Lower lobe of right lung (tissue), 2 donors: ENCODE measurements at places on chromosomes 7 and 10.

DNA sequence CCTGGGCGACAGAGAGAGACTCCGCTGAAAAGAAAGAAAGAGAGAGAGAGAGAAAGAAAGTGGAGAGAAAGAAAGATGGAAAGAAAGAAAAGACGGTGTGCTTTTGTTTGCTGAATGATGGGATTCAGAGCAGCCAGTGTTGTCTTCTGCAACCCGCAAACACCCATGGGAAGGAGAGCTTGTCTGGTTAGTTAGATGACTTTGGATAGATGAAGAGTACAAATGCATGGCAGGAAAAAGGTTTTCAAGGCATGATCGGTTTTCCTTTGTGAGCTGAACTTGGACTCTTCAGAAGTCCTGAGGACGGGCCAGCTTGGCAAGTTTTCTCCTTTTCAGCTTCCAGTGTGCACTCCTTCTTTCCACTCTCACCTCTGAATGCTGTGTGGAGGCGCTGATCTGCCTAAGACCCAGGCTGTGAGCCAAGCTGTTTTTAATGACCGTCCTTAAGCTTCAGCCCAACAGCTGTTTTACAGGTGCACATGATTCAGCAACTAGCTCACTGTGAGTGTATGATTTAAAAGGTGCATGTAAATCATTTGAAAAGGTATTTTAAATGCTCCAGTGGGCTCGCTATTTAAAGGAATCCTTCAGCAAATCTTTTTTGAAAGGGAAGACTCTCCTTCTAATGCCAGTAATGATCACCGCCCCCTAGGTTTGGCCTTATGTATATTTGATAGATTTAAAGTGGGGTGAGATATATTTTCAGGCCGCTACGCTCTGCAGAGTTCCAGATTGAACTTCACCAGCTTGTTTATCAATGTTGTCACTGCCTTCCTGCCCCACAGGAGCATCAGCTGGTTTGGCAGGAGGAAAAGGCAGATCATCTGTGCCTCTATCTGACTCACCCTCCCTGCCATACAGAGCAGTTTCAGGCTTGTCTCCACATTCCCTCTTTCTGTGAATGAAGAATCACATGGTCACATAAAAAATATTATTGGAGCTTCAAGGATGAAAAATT is 115.0 kb downstream of the PLXDC2 start:
- no peak for DNase-seq

DNA sequence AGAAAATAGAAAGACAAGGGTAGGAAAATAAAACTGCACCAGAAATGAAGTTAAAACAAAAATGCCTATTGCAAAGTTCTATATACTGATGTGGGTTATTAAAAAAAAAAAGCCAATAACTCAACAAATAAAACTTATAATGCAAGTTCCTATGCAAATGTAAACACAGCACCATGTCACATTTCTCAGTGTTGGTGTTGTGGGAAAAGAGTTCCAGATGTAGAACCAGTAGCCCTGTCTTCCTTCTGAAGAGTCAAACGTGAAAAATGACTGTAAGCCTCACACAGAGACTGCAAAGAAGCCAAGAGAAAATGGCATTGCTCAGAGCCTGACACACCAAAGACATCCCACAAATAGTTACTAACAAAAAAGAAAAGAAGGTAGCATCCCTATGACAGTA is 10.1 kb downstream of the PON2 start:
- DNase-seq = no peak

DNA sequence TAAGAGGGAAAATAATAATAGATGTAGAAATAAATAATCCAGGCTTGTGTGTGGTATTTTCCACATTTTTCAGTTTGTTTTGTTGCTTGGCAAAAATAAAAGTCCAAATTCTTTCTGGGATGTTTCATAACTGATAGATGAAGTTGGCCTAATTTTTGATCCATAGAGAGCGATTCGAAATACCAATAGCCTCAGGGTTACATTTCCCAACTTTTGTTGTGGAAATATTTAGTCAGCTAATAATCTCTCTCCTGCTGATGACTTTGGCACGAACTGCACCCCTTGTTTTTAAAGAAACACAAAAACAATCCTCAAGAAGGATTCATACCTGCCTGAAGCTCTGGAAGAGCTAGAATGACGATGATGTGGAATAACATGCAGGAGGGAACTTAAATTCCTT is 483.2 kb downstream of the ADRA2A start:
- DNase-seq = no peak

GRCh38 chr10:19578571-19578970 is 237.7 kb upstream of the PLXDC2 start:
- no peak for DNase-seq

DNA sequence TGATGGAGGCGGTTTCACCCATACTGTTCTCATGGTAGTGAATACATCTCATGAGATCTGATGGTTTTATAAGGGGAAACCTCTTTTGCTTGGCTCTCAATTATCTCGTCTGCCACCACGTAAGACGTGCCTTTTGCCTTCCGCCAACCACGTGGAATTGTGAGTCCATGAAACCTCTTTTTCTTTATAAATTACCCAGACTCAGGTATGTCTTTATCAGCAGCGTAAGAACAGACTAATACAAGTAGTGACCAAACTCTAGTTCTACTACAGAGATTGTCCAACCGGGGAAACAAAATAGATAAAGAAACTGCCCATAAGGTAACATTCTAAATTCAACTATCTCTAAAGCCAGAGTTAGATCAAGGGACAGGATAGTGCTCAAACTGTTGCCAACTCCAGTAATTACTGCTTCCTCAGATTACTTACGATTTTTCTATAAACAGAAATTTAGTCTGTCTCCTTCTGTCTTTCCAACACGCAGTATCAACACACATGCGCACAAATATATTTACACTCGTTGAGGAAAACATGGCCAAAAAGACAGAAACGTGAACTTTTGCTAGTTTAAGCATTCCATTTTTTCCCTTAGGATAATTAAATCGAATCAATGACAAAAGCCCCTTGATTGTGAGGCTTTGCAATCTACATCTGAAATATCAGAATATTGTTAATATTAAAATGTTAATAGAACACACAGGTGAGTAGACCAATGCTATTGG is 36.9 kb downstream of the CREB3L2 start:
- no peak for DNase-seq

DNA sequence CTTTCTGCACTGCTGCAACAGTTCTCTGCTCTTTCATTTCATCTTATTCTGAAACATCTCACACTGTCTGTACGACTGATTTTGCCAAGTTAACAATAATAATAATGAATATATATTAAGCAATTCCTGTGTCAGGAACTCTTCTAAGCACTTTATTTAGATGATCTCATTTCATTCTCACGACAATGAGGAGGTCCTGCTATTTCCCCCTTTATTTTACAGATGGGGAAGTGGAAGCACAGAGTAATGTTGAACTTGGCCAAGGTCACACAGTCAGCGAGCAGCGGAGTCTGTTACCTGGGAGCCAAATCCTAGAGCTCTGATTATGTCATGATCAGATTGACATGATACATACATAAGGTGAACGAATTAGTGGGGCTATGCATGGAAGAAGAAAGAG is 5.8 kb downstream of the MRC1 start:
- DNase-seq = no peak

DNA sequence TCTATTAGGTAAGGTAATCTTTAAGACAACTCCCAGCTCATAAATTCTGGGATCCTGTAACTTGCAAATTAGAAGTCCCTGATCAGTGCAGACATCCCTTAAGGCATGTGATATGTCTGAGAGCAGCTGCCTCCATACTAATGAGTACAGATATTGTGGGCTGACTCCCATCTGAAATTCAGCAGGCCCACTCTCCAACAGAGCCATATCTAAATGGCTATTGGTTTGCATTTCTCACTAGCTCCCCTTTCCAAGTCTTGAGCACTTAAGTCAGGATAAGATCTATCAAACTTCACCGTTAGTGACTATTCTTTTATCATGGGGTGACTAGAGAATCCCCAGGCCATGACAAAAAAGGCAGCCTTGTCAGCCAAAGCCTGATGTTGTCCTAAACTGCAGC is 785.4 kb downstream of the IPMK start:
- DNase-seq = no peak

GRCh38 chr7:102230593-102230992 is 56.1 kb upstream of the SH2B2 start:
- DNase-seq = no peak

DNA sequence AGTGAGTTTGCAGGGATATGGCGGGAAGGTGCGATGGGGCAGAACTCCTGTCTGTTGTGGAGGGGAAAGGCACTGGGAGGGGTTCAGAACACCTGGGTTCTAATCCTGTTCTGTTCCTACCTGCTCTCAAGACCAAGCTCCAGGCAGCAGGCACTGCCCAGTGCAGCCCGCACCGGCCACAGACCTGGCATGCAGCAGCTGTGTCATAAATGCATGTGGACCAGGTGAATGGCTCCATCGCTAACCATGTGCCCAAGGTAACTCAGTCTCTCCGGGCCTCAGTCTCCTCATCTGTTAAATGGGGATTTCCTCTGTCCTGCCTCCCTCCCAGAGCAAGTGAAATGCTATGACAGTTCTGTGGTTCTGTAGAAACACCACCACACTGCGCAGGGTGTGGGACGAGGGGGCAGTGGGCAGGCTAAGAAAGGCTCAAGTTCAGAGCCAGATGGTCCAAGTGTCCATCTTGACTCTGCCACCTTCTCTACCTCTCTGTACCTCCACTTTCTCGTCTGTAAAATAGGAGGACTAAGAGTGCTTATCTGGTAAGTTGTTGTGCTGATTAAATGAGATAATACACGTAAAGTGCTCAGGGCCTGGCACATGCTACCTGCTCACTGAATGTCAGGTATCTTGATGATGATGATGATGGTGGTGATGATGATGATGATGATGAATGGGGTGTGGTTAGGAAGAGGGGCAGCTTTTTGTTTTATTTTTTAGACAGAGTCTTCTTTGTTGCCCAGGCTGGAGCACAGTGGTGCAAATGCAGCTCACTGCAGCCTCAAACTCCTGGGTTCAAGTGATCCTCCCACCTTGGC is 22.9 kb downstream of the ATP6V1F start:
- DNase-seq = peak; percentile 3

GRCh38 chr10:33071857-33072256 is 113.8 kb upstream of the ITGB1 start:
- no peak for DNase-seq

DNA sequence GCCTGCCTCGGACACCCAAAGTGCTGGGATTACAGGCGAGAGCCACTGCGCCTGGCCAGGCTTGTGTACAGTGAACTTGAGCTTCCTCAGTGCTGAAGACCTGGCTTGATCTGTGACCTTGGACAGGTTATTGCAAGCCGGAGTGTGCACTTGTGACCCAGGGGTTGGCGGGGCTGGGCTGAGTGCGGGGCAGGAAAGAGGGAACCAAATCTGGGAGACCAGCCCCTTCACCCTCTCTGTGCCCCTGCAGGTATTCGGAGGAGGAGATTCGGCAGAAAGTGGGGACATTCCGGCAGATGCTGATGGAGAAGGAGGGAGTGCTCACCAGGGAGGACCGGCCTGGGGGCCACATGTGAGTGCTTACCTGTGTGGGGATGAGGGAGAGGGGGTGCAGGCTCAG is 46.2 kb downstream of the SRRM3 start:
- no peak for DNase-seq

DNA sequence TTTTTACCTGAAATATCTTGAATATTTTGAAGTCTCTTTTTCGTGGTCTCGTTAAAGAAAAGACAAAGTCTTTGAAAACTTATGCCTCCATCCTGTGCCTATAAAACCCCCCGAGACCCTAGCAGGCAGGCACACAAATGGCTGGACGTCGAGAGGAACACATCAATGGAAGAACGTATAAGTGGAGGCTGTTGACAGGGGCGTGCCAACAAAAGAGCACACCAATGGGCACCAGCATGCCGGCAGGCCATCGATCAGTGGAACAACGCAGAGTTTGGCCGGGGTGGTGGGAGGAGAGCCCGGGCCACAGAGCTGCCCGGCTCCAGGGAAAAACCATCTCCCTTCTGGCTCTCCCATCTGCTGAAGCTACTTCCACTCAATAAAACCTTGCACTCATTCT is 24.7 kb downstream of the ENKUR start:
- DNase-seq = no peak

GRCh38 chr7:102313997-102314780 is 27.5 kb downstream of the SH2B2 start:
- peak; percentile 32 for DNase-seq

DNA sequence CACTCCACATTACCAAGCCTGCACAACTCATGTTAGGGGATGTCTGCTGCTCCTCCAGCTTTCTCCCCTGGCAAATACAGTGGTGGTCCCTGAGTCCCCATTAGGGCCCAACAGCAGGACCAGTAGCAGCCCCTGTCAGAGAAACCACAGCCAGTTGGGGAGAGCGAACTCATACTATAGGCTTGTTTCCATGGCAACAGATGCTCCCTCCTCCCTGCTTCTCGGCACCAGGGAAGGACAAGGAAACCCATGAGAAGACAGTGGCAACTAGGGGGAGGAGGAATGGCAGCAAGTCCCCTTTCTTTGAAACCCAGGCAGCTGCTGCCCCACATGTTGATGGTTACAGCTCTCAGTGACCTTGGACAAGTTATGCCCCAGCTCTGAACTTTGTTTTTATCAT is 326.4 kb downstream of the KCNMA1 start:
- DNase-seq = no peak

DNA sequence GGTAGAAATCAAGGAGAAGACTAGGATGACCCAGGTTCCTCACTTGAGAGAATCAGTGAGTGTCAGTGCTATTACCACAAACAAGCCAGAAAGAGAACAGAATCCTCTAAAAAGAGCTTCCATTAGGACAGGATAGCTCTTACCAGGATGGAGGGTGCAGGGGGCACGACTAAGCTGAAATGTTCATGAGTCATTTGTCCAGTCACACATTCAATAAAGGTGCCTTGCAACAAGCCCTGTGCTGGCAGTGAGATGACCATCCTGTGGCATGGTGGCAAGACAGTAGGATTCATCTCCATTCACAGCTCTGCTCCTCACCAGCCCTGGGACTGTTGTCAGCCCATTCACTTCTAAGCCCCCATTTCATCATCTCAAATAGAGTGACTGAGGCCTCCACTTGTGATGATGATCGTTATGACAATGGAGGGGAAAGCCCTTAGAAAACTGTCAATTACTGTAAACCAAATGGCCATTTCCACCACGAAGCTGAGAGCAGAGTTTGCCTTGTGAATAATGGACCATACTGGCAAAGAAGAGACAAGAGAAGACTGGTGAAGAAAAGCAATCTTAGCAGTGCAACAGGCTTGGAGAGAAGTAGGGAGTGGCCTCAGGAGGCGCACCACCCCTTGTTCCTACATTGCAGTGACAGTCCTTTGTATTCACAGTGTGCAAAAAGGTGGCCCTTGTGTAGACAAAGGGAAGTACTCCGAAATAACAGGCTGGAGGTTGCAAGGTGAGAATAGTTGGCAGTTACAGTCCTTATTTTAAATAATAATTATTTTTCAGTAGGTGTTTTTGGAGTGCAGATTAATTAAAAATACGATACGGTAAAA is 9.0 kb upstream of the WIPF3 start:
- no peak for DNase-seq

GRCh38 chr7:42877862-42878261 is 34.0 kb downstream of the C7orf25 start:
- peak; percentile 49 for DNase-seq

- DNase-seq = no peak
Measured at GRCh38 chr10:11594589-11595394, 16.7 kb downstream of the USP6NL start.

GRCh38 chr10:43861966-43862751 is 213.5 kb upstream of the ZNF32 start:
- DNase-seq = no peak

- no peak for DNase-seq
Measured at GRCh38 chr7:129184981-129185670, 3.3 kb upstream of the SMO start.
